ENCODE measurements at places on chromosomes 11 and 22.

DNA sequence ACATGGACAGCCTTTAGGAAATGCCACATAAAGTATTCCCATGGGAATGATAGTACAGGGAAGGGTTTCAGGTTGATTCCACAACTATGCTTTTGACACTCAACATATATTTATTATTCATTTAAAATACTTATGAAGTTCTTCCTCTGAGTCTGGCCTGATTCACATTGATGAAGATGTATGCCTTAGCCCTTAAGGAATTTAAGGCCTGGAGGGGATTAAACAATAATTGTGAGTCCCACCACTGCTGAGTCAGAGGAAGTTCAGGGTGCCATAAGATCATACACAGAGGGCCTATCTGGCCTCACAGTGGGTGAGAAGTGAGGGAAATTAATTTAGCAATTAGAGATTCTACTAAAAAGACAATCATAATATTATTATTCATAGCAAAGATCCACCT is 161.1 kb upstream of the SNX19 start:
- no peak for DNase-seq

GRCh38 chr22:49882519-49883293 is 29.1 kb downstream of the ZBED4 start:
- DNase-seq = no peak

- DNase-seq = no peak
These were observed 40.6 kb upstream of the TNRC6B start for GRCh38 chr22:40137132-40137531.

- DNase-seq = no peak
These were observed 726 bp downstream of the PKNOX2 start for GRCh38 chr11:125165111-125165842.

GRCh38 chr11:112085822-112086421 is 634 bp downstream of the TIMM8B start:
- DNase-seq = peak; percentile 7

GRCh38 chr11:127612607-127613006 is 612.0 kb upstream of the KIRREL3 start:
- DNase-seq = no peak

- DNase-seq = no peak
These were observed 30.6 kb downstream of the KIRREL3 start for GRCh38 chr11:126969865-126970479.

- no peak for DNase-seq
These were observed 1.4 kb downstream of the PCSK7 start for GRCh38 chr11:117230286-117230961.

- DNase-seq = no peak
These were observed 12.7 kb downstream of the ROBO4 start for GRCh38 chr11:124884869-124885479.

GRCh38 chr11:119691020-119691666 is 37.9 kb downstream of the NECTIN1 start:
- no peak for DNase-seq

- DNase-seq = no peak
These were observed 16.8 kb upstream of the SUN2 start for GRCh38 chr22:38772623-38772873.

- DNase-seq = no peak
These were observed 78.9 kb downstream of the PDE3B start for GRCh38 chr11:14722496-14722895.

DNA sequence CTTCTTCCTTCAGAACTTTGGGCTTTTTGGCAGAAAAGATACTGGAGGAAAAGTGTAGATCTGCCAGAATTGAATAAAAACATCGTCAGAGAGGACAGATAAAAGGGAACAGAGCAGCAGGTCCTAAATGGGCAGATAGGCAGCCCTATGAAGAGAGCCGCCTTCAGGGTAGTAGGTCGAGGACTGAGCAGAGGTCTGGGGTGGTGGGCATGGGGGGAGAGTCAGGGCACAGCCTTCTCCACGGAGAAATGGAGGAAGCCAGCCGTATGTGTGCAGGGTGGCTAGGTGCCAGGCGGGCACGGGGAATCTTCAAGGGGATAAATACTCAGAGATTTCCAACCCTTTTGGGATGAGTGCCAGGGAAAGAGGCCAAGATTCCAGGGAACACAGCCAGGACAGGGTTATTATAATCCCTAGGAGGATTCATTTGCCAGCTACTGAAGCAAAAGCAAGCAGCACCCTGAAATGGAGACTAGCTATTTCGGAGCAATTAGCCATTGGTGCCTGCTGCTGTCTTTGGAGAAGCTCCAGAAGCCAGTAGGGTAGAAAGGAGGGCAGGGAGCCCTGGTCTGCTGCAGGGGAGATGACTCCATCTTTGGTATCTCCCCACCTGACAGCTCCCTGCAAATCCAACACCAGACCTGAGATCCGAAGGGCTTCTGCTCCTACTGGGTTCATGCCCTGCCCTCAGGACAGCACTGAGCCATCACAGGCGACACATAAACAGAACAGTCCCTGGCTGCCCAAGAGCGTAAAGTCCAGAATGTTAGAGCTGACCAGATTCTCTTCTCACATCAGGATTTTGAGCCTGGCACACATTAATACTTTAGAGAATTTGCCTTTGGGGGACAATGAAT is 174.5 kb upstream of the NTM start:
- no peak for DNase-seq

DNA sequence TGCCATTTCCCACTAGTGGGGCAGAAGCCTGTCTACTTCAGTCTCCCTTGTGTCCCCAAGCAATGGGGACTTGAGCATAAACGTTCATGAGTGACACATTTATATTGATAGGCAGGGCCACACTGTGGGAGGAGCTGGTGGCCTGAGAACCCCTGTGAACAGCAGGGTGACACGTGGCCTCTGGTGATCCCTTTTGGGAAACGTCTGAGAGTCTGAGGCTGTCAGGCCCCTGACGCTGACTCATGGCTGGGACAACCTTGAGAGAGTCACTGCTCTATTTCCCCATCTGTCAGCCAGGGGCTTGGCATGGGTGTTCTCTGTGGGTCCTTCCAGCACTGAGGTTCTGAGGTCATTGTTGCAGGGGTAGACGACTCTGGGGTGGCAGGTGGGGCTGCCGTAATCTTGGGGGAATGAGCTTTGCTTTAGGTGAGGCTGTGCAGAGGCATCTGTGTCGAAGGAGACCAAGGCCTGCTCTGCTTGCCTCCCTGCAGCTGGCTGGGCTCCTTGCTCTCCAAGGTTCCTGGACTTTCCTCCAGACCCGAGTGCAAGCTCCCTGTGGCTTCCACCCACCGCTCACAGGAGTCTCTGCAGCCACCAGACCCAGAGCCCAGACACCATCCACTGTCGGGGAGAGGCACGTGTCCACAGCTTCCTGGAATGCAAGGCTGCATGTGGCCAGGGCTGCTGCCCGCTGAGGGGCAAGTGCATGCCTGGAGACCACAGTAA is 54.7 kb downstream of the SMIM38 start:
- no peak for DNase-seq

GRCh38 chr11:26946257-26946716 is 47.6 kb upstream of the FIBIN start:
- DNase-seq = no peak

- DNase-seq = no peak
These were observed 14.9 kb downstream of the BRSK2 start for GRCh38 chr11:1404461-1405185.

- no peak for DNase-seq
These were observed 352.7 kb downstream of the NTM start for GRCh38 chr11:131723088-131723487.

- DNase-seq = no peak
These were observed 7.4 kb upstream of the CCDC34 start for GRCh38 chr11:27370374-27370773.

DNA sequence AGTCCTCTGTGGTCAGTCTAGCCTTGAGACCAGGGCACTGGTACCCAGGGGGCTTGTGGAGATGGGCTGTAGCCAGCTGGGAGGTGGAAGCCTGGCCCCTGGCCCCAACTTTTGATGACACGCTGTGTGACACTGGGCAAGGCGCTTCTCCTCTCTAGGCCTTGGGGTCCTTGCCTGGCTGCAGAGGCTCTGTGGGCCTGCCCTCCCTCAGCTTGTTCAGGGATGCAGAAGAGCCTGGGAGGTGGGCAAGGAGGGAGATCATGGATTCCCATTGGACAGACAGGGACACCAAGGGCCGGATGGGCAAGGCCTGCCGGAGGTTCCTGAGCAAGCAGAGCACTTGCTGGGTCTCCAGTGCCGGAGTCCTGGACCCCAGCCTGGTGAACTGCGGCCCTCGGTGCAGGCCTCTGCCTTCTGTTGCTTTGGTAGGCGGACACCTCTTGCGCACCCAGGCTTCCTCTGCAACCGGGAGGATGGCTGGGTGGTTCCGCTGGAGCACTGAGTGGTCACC is 1.3 kb upstream of the PPP2R5B start:
- no peak for DNase-seq

GRCh38 chr11:22508665-22509064 is 117.0 kb downstream of the FANCF start:
- DNase-seq = no peak

DNA sequence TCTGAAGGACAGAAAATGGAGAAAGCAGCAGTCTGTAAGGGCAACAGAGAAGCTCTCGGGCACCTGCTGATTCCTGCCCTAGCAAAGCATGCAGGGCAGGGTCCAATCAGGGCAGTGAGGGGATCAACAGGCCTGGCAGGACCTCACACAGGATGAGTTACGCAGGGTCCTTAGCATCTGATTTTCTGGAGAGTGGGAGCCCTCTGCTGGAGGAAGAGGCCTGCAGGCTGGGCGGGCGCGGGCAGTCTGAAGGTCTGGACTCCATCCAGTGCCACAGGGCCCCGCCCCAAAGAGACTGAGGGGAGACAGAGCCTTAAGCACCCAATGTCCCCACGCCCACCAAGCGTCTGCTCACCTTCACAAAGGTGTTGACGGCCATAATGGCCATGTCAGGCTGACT is 28.9 kb downstream of the AP1B1 start:
- DNase-seq = no peak

DNA sequence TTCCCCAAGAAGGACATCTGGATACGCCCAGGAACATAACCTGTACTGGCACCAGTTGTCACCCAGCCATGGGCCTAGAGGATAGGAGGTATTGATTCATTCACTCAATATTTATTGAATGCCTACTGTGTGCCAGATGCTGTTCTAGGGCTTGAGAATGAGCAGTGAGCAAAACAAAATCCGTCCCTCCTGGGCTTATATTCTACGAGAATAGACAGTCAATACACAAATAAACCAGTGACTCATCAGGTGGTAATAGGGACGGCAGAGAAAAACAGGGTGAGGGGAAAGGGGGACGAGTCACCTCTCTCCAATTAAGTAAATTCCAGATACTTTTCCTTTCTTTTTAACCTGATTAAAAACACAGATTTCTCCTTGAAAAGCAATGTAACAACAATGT is 103.5 kb downstream of the MICAL2 start:
- DNase-seq = no peak

DNA sequence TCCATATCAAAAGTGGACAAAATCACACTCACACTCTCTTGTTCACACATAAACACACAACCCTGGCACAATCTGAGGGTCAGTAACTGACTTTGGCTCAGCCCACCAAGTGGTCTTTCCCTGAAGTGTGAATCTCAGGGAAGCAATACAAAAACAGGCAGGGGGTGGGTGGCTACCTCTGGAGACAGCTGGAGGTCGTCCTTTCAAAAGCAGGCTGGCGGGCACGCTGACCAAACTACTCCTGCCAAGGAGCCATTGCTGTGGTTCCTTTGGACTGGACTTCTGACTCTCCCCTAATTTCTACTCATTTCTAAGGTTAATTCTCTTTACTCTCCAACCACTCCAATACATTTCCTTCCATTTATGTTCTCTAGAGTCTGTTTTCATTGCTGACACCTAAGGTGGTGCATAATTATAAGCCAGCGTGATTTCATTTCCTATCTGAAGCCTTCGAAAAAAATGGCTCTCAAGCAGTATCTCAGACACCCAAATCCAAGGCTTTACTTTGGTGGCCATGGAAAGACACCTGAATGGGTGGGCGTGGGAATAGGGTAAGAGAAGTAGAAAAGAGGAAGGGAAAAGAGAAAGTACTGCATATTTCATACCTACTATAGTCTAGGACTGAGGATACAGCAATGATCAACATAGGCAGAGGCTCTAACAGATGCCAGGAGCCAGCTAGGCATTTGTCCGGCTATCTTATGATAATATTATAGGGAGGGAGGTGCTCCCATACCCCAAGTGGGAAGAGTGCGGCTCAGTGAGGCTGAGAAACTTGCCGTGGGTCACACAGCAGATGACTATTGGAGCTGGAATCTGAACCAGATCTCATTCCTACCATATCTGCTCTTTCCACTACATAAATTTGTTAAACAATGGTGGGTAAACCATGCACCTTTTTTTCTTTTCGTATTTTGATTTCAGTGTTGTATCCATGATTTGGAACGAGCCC is 22.0 kb downstream of the FZD4 start:
- DNase-seq = no peak

GRCh38 chr11:130381317-130381716 is 47.1 kb downstream of the ADAMTS8 start:
- DNase-seq = no peak

GRCh38 chr22:48842976-48843375 is 984.7 kb downstream of the BRD1 start:
- no peak for DNase-seq

DNA sequence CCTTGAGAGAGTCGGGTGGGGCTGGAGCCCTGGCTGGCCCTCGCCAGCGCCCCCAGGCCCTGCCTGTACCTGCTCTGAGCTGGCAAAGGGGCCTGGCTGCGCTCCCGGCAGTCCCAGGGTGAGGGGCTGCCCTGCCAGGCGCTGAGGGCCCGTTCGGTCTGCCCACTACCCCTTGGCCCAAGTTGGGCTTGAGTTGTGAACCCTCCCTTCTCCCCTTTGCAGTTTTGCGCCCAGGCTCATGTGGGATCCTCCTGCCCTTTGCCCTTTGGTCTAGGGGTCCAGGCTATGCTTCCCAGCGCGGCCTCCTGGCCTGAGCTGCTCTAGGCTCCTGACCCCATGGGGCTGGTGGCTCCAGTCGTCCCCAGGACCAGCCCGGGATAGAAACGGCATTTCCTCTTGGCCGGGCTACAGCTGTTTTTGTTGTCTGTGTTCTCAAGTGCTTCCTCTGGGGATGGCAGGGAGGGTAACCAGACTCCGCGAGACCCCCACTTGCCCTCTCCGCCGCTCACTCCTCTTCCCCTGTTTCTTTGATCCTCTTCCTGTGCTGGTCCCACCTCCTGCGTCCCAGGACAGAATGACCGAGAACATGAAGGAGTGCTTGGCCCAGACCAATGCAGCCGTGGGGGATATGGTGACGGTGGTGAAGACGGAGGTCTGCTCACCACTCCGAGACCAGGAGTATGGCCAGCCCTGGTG is 34.9 kb downstream of the PRDM11 start:
- no peak for DNase-seq

DNA sequence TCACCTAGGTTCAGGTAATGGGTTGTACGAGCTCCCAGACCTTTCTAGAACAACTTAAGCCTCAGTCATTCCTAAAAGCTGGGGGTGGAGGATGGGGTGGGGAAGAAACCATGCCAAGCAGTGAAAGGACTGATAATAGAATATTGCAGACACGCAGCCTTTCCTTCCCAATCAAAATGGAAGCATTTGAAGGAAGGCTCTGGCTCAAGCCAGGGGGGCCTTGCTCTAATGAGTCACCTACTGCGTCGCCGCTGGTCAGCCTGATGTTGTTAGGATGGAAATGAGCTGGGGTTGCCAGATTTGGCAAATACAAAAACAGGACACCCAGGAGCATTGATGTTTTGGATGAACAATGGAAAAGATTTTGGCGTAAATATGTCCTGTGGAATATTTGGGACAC is 6.2 kb downstream of the SYT12 start:
- no peak for DNase-seq

GRCh38 chr22:19984201-19984753 is 32.3 kb downstream of the ARVCF start:
- no peak for DNase-seq

Data from activated CD8-positive, alpha-beta memory T cell treated with anti-CD3 and anti-CD28 coated beads for 4 hours (primary cell).